ENCODE measurements at places on chromosomes 7 and 10.

DNA sequence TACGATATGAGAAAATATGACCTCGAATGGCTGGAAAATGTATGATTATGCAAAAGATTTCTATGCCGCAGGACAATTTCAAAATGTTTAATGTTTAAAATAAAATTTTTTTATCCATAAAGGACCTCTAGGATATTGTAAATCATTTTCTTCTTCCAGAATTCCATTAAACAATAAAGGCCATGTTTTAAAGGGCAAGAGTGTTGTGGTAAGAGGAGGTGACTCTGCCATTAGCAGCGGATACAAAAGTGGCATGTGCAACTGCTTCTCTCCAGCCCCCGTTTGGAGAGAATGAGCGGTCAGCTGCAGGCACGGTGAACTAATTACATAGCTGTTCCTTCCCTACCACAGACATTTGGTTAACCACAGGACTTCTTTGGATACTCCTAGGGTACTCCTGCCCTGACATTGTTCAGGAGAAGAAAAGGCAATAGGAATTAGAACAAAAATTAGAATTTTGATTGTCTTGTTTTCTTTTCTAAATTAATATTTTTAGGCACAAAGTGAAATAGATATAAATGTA lies 63.8 kb downstream of the HBP1 start:
- DNase-seq, result no peak

- DNase-seq, result no peak
Measured at GRCh38 chr10:49457686-49458085, 61.8 kb upstream of the DRGX start.

DNA sequence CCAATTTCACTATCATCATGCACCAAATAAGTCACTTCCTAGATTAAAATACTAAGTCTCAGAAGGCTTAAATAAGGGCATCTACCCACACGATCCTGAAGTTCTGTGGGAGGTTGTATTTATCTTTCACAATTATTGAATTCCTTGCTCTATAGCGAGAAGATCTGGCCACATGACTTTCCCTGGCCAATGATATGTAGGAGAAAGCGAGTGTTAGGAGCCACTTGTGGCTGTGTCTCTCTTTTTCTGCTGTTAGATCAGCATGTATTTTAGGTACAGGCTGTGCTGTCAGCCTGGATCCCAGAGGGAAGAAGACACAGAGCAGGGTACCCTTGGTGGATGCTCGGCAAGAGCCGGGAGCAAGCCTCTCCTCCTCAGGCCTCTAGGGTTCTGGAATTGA lies 131.3 kb upstream of the DPP6 start:
- no peak for DNase-seq

- no peak for DNase-seq
Measured at GRCh38 chr7:27900006-27900405, 160.0 kb downstream of the TAX1BP1 start.

- DNase-seq, result peak; percentile 74
Measured at GRCh38 chr7:129210256-129210988, 14.4 kb upstream of the AHCYL2 start.

DNA sequence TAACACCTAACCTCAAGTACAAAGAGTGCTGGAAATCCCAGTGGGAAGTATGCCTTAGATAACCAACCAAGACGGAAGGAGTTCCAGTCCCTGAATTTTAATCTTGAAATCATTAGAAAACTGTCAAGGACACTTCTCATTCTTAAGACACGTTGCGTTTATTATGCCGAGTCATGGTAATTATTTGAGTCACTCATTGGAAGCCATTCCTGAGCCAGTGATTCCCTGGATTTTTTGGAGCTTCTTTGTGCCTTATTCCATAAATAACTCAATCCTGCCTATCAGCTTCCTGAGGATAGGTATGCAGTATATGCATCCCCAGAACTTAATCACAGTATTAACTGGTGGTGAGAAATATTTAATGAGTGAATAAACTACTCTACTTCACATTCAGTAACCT lies 77.4 kb downstream of the PPP1R17 start:
- no peak for DNase-seq

GRCh38 chr10:91566115-91566514 lies 66.8 kb downstream of the PPP1R3C start:
- no peak for DNase-seq

- no peak for DNase-seq
Measured at GRCh38 chr7:50774319-50774718, 8.4 kb downstream of the GRB10 start.

All from H54 (cell line).